ENCODE measurements at places on chromosomes 5 and 9. TPM values are rescaled to one million over a fixed set of nuclear protein-coding genes. Genes with fewer than 3 reads are reported as not detected.

- H3K27ac ChIP-seq = peak overlapping the region; percentile 87
- H3K36me3 ChIP-seq = peaks cover 32% of the 10 kb centered on the region
- peaks cover 22% of the 10 kb centered on the region for H3K4me1 ChIP-seq
- H3K4me3 ChIP-seq = peak overlapping the region; percentile 93
- no peaks in the 10 kb centered on the region for H3K27me3 ChIP-seq
- peak; percentile 25 for DNase-seq
These were observed 497 bp downstream of the NSA2 start for GRCh38 chr5:74767579-74767913.

DNA sequence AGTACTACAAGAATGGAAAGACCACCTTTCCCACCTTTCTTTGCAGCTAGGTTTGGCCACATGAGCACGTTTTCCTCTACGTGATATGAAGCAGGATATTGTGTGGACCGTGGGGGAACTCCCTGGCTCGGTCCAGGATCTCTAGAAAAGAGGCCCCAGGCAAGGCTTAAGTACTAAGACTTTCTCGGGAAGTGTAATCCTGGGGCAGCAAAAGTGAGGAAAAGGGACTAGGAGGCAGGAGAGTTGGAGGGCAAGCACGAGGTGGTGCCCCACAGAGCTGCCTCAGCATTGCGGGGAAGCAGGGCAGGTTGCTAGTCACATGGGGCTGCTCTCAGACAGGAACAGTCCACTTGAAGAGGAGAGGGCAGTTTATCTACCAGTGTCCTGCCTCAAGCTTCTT is 235.1 kb downstream of the GADD45G start:
- no peak overlapping the region for H3K4me3 ChIP-seq
- no peaks in the 10 kb centered on the region for H3K27me3 ChIP-seq
- H3K4me1 ChIP-seq = no peaks in the 10 kb centered on the region
- DNase-seq = no peak

PCDHB5 gene
- total RNA-seq = 3.0 TPM

SPATA6L gene
- total RNA-seq = 13.2 TPM

SLC25A2 gene
- total RNA-seq = not detected

GRCh38 chr9:33718987-33719386 is 76.4 kb upstream of the PRSS3 start:
- H3K4me1 ChIP-seq = peaks cover 3% of the 10 kb centered on the region
- H3K27me3 ChIP-seq = peaks cover 26% of the 10 kb centered on the region
- no peak overlapping the region for H3K4me3 ChIP-seq
- DNase-seq = no peak

- H3K27ac ChIP-seq = no peak overlapping the region
- peaks cover 7% of the 10 kb centered on the region for H3K4me1 ChIP-seq
- DNase-seq = no peak
- no peaks in the 10 kb centered on the region for H3K36me3 ChIP-seq
- H3K4me3 ChIP-seq = no peak overlapping the region
These were observed 302.7 kb upstream of the RFX3 start for GRCh38 chr9:3828495-3828894.

DNA sequence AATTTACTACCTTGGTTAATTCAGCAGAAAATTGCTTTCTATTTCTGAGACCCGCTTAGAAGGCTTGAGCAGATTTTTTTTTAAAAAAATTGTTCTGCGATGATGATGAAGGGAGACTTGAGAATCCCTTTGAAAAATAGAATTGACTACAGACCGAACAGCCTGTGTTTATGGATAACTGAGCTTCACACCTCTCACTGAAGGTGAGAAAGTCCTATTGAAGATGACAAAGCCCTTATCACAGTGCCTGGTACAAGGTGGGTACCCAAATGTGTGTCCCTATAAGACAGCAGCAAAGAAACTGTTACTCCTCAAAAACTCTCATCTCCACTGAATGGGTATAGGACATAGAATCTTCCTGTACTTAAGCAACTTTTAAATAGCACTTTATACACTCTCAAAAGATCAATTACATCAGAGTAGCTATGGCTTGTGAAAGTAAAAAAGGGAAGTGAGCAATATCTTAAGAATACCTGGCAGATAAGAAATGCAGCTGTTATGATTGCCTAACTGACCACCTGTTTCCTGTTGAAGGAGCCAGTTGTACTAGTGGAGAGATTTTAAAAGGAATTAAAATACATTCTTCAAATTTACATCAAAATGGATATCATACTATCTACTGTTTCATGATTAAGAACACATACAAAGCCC is 419.7 kb downstream of the CHSY3 start:
- DNase-seq = no peak
- no peak overlapping the region for H3K4me3 ChIP-seq
- no peaks in the 10 kb centered on the region for H3K4me1 ChIP-seq
- H3K27me3 ChIP-seq = no peaks in the 10 kb centered on the region

DNA sequence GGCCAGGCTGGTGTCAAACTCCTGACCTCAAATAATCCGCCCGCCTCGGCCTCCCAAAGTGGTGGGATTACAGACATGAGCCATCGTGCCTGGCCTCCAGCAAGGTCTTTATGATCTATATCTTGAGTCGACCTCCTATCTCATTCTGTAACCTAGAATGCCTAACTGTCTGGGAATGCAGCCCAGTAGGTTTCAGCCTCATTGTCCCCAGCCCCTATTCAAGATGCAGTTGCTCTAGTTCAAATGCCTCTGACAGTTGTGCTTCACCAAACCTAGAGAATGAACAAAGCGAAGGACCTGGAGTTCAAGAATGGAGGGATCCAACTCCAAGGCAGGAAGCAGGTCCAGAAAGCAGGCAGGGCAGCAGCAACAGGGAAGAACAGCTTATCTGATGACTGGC is 30.8 kb downstream of the GLRX start:
- no peaks in the 10 kb centered on the region for H3K4me1 ChIP-seq
- H3K27ac ChIP-seq = no peak overlapping the region
- H3K27me3 ChIP-seq = no peaks in the 10 kb centered on the region
- H3K4me3 ChIP-seq = no peak overlapping the region

ANKRA2 gene
- total RNA-seq = 50.9 TPM

LIX1 gene
- not detected for total RNA-seq

DNA sequence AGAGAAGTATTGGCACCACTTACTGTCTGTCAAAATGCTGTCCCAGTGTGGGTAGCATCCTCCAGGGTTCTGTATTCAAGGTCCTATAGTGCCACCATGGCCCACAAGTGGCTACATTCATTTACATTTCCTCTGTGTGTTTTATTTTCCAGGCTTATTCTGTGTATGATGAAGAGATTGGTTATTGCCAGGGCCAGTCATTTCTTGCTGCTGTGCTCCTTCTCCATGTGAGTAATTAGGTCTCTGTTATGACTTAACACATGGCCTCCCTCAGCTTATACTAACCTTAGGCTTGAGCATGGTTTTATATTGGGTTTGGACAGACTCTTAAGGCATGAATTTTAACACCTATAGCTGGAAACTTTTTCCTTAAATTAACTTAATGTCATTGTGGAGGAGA is 36.7 kb downstream of the GPR21 start:
- no peak for DNase-seq
- no peaks in the 10 kb centered on the region for H3K4me1 ChIP-seq
- no peaks in the 10 kb centered on the region for H3K27me3 ChIP-seq

- H3K4me1 ChIP-seq = no peaks in the 10 kb centered on the region
- H3K4me3 ChIP-seq = no peak overlapping the region
- peaks cover under 1% of the 10 kb centered on the region for H3K27me3 ChIP-seq
- no peak overlapping the region for H3K27ac ChIP-seq
- no peaks in the 10 kb centered on the region for H3K36me3 ChIP-seq
These were observed 12.0 kb upstream of the ACSL6 start for GRCh38 chr5:132023258-132024116.

LCN15 gene
- not detected for total RNA-seq

GRCh38 chr5:122999947-123000563 is 36.5 kb downstream of the PPIC start:
- H3K27me3 ChIP-seq = no peaks in the 10 kb centered on the region
- peak; percentile 27 for DNase-seq
- H3K4me3 ChIP-seq = no peak overlapping the region
- no peaks in the 10 kb centered on the region for H3K4me1 ChIP-seq
- no peaks in the 10 kb centered on the region for H3K36me3 ChIP-seq

FOXD4L3 gene
- total RNA-seq = not detected
